BJ (cell line): ENCODE measurements at places on chromosomes 2 and 18.

DNA sequence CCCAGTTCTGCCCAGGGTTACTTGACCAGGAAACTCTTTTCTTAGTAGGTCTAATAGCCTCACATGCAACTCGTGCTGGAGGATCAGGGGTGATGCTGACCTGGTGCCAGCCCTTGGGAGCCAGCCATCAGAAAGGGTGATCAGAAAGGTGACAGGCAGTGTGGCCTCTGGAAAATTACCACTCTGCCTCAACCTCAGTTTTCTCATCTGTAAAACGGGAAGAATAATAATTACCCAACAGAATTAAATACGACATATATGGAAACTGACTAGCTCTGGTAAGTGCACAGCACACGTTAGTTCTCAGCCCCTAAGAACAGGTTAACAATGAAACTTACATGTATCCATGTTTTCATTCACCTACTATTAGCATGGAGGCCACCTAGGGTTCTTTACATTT, 157.6 kb downstream of the EN1 start:
- DNase-seq: no peak

GRCh38 chr2:209322905-209323512, 100.8 kb upstream of the MAP2 start:
- DNase-seq: no peak

DNA sequence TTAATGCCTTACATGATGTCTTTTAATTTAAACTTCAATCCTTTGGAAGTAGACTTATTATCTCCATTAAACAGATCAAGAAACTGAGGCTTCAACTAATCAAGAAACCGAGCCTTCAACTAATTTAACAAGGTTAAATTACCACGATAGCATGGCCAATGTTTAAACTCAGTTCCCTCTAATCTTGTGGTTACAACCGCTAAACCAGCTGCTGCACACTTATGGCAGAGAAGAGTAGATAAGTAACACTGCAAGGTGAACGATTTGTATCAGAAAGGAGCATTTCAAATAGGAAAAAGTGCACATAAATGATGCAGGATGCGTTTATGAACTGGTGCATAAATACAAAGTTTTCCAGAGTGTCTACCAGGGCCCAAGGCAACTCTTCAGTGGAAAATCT, 144.6 kb upstream of the CAVIN2 start:
- no peak for DNase-seq

DNA sequence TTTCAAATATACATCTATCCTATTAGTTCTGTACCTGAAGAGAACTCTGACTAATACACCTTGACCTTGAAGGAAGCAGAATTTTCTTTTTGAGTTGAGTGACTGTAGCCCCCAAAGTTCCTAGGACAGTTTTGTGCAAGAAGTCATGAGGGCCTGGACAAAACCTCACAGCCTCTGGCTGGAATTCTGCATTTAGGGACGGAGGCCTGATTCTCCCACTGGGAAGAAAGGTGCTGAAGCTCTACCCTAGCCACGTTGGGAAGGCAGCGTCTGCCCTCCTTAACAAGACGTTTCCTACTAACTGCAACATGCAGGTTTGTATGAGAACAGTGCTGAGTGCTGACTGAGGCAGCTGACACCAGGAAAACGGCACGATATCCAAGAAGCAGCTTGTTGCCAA, 74.4 kb upstream of the ZCCHC2 start:
- no peak for DNase-seq

GRCh38 chr2:217353591-217353990, 493.7 kb upstream of the TNP1 start:
- no peak for DNase-seq

GRCh38 chr2:217101972-217102371, 242.1 kb upstream of the TNP1 start:
- no peak for DNase-seq

DNA sequence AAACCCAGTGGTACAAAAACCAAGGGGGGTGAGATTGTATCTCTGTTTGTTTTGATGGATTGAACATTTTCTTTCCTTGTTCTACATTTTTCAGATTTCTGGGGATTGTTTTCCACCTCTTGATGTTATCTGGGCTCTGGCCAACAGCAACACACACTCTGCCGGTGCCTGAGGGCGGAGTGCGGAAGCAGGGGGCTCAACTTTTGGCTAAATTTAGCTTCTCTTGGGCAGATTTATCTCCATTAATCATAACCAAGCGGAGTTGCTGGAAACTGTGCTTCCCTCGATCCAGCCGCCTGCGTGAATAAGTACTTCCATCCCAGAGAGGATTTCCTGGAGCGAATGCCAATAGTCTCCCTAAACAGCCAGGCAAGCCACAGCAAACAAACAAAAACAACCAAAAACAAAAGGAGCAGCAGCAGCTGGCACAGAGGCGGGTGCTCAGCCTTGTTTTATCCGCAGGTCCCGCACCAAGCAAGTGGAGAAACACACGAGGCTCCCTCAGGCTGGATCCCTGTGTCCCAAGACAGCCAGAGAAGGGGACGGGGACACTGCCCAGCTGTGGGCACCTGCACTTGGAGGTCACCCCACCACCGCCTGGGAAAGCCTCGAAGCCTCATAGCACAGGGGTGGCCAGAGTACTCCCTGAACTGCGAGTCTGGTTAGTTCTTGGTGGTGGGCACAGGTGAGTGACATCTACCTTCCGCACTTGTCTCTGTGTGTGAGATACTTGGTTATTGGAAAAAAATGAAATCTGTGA, 143.4 kb downstream of the NDUFA10 start:
- no peak for DNase-seq

DNA sequence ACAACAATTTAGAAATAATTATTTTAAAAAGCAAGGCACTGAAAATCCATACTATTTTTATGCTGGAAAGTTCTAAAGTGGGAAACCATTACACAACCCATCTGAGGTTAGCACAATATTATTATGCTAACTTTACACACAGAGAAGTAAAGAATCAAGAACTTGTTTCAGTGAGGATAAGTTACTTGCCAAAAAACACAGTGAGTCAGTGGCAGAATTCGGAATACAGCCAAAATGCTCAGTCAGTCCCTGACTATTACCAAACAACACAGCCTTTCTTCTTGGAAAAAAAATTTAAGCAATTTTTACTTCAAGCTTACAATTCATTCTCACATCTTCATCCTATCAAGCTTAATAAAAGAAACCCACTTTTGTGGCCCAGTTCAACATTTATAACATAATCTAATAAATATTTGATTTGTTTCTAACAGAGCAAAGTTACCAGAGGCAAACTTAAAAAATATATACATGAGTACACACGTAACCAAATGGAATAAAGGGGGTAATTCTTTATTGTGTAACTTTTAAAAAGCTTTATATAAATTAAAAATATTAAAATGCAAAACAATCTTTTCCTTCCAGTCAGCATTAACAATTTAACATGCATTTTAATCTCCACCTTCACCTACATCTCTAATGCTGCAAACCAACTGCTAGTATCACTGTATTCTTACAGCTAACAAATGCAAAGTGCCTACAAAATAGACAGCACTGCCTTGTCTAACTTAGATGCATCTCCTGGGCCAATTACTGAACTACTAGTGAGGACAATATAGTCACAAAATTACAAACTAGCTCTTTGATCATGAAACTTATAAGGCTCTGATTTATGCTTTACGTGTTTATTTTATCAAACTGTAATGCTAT, 55.2 kb downstream of the CCDC88A start:
- DNase-seq: peak; percentile 92

DNA sequence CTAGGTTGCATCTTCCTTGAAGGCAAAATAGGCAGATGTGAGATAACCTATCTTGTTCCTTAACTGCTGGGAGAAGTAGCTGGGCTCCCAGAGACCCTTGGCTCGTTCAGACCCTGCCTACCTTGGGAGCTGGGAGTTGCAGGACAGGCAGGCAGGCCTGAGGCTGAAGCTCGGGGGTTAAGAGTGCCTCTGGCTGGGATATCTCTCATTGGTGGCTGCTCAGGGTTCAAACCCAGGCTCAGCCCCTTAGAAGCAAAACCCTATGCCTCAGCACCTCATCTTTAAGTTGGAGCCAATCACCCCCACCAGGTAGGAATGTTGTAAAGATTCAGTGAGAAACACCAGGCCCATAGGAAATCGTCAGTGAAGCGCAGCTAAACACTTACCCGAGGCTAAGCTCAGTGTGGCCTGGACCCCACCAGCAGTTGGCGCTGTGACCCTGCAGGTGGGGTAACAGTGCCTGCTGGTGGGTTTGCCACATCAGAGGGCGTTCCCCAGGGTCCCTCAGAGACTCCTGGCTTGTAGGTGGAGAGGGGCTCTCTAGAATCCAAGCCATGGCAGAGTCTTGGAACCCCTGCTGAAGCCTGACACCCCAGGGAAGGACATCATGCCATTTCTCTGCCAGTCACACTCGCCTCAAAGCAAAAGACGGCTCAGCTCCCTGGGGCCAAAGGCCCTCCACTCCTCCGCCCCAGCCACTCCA, 54.6 kb upstream of the GPR17 start:
- no peak for DNase-seq

DNA sequence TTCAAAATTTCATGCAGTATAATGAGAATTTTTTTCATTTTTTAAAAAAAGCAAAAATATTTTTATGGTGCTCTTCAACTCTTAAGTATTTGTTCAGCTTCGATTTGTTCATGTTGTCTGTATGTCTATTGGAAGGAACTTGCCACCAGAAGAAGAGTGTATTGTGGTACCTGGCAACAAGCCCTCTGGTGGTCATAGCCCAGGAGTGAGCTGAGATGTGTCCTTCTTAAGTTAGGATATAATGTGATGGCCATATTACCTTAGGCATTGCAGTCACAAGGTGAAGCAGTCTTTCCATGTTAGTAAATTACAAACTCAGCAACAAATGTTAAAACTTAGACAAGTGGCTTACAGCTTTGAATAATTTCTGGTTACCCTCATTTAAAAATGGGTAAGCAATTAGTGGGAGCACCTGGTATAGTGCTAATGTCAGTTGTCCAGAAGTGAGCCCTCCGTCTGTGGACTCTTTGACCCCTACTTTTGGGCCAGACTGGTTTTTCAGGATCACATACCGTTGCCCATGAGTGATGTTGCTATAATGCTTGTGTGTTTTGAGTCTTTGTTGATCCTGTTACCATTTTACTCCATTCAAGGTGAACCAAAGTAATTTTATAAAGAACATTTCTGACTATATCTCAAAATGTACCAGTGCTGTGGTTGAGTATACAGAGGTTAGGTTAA, 57.4 kb downstream of the MYO1B start:
- no peak for DNase-seq

DNA sequence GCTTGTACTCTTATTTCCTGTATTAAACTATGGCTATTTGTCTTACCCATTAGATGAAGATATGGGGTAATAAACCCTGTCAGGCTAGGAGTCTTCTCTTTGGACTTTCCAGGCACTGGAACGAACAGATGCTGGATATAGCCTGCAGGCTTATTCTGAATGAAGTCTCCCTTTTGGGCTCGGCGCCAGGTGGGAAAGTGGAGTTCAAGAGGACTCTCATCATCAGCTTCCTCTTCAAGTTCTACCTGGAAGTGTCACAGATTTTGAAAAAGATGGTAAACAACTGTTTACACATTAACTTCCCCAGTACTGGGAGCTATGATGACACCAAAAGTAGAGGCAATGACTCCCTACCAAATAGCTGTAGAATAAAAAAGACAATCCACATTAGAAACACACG, 27.9 kb downstream of the AOX1 start:
- DNase-seq: no peak

GRCh38 chr18:56869189-56869777, 218.1 kb downstream of the WDR7 start:
- DNase-seq: peak; percentile 5

DNA sequence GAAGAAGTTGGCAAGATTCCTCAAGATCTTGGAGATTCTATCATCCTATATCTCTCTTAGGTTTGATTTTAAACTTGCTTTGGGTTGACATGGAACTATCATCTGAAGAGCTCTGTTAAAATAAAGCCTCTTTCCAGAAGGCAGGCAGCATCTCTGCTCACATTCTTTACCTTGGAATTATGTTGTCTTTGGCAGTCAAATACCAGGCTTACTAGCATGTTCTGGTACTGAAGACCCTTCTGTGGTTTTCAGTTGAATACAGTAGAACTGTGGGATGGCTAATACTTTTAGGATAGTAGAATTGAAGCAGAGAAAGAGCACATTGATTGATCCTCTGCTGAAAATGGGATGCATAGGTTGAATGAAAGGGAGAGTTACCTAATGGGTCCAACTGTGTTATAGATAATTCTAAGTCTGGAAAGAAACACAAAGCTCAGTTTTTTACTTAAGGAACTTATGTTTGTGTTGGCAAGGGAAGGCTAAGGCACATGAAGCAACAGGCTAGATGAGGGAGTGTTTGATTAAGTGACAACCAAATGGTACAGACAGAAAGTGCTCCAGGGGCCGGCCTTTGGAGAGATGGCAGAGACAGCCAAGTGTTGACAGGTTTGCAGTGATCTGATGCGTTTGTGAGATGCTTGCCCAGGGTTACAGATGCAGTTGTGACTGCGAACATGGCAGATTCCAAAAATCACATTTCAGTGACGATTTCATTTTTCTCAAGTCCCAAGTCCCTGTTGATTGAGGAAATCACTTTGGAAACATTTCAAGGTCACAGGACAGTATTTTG, 397.9 kb downstream of the MEIS1 start:
- no peak for DNase-seq

DNA sequence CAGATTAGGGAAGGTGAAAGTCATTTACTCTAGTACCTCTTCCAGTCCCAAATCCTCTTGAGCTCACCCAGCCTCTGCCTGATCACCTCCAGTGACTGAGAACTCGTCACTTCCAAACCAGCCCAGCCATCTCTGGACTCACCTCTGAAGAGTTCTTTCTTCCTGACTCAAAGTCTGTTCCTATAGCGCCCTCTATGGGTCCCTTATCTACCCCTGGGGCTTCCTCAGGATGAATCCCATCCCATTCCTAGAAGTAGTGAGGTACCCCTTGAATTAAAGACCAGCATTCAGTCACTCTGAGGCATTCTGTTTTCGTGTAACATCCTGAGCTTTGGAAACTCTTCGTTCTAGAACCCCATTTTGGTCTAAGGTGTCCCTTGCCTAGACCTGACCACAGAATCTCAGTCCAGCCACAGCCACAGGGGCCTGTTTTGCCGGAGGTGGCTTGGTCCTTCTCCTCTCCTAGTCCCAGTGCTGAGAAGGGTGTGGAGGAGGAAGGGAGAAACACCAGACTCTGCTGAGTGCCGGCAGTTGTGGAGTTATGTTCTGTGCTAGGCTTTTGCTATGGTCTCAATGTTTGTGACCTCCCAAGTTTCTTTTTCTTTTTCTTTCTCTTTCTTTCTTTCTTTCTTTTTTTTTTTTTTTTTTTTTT, 32.7 kb downstream of the SIX3 start:
- no peak for DNase-seq

- peak; percentile 93 for DNase-seq
These were observed 35.3 kb downstream of the LRRFIP1 start for GRCh38 chr2:237662671-237663093.

GRCh38 chr2:178530131-178530530, 49.9 kb downstream of the PLEKHA3 start:
- DNase-seq: no peak

GRCh38 chr2:86025229-86025820, 80.4 kb downstream of the POLR1A start:
- no peak for DNase-seq

- DNase-seq: no peak
These were observed 301.9 kb downstream of the PTH2R start for GRCh38 chr2:208708486-208708885.

DNA sequence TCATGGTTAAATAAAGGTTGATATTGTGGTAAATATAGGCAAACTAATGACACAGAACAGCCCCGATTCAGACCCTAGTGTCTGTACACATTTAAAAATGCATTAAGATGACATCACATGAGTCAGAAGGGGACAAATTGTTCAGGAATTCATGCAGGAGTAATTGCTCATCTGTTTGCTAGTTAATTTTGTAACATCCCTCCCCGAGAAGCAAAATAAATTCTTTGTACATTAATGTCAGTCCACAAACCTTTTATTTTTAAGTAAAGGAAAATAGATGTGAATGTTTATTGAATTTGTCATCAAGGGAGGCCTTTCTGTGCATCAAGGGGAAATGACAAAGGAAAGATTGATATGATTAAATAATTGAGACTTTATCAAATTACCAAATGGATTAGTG, 69.9 kb downstream of the SH3BP4 start:
- DNase-seq: peak; percentile 91
